ENCODE measurements at places on chromosomes 3 and 15. TPM values are rescaled to one million over a fixed set of nuclear protein-coding genes. Genes with fewer than 3 reads are reported as not detected.

DNA sequence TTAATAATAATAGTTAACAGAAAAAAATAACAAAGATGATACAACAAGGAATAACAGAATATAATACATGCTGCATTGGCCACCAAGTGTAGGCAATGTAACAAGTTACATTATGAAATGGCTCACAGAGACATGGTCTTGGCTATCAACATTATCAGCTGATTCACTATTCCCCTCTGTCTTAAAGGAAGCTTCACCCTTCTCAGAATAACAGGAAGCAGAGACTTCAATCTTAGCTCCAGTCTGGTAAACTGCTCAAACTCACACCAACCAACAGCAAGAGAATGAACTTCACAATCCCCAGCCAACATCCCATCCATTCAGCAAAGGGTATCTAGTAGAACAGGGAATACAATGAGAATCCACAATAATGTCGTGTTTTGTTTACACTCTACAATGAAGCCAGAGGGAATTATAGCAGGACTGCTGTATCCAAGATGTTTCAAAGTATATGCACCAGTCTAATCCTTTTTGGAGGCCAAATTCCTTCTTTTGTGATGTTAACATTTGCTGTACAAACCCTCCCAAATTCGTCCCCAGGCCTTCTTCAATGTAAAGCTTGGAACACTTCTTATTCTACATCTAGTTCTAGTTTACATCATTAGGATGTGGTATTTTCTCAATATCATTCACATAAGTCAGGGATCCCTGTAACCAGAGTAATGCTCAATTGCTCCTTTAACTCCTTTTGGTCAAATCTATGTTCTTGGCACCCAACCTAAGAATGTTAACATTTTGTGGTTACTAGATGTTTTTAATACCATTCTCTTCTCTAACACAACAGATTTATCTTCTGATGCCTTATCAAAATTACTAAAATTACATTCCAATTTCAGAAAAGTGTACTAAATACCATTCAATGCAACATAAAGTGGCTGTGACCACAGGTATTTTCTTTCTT lies 52.4 kb upstream of the CMSS1 start:
- DNase-seq: no peak
- no peaks in the 10 kb centered on the region for H3K4me1 ChIP-seq
- no peaks in the 10 kb centered on the region for H3K36me3 ChIP-seq
- H3K4me3 ChIP-seq: no peak overlapping the region
- no peak overlapping the region for H3K27ac ChIP-seq

DNA sequence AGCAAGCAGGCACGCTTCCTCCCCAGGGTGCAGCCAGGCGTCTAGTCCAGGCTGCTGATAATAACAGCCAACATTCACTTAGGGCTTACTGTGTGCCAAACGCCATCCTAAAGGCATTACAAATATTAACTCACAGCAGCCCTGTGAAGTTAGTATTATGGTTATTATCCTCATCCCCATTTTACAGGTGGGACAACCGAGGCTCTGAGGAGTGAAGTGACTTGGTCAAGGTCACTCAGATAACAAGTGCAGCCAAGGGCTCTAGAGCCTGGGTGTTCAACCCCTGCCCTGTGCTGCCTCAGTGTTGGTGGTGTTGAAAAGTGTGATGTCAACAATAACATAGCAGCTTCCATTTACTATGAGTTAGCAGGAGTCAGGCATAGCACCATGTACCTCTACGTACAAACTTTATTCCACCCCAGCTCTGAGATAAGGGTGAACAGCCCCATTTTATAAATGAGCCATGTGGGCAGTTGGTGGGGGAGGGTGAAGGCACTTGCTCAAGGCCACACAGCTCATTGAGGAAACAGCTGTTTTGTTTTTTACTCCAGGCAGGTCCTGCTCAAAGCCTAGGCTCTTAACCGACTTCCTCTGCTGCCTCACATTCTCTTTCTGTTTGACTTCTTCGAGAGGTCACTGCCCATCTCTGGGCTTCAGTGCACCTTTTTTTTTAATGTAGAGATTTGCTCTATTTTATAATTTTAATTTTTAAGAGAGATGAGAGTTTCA lies 24.0 kb upstream of the TRH start:
- no peaks in the 10 kb centered on the region for H3K36me3 ChIP-seq
- no peak overlapping the region for H3K4me3 ChIP-seq
- DNase-seq: no peak
- H3K27ac ChIP-seq: no peak overlapping the region

DNA sequence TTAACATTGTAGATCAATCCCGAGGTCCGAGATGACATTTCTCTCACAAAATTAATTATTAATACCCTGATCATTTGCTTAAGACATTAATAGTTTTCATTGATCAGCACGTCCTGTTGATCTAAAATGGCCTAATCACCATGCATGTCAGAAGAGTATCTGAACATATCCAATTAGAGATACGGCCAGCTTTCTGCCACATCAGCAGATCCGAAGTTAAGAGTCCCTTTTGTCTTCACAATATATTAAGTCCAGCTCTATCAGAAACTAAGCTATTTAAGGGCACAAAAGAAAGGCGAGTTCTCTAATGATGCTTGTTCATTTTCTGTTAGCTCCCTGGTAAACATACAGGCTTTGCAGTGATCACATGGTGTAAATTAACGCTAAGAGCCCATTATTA lies 470.3 kb downstream of the CNTN4 start:
- H3K4me3 ChIP-seq: no peak overlapping the region
- H3K27me3 ChIP-seq: no peaks in the 10 kb centered on the region
- no peaks in the 10 kb centered on the region for H3K36me3 ChIP-seq
- H3K27ac ChIP-seq: no peak overlapping the region
- no peaks in the 10 kb centered on the region for H3K4me1 ChIP-seq
- DNase-seq: no peak

- H3K27ac ChIP-seq: no peak overlapping the region
- H3K27me3 ChIP-seq: no peaks in the 10 kb centered on the region
- no peaks in the 10 kb centered on the region for H3K36me3 ChIP-seq
- H3K4me1 ChIP-seq: no peaks in the 10 kb centered on the region
- DNase-seq: no peak
These were observed 71.5 kb upstream of the ADAMTSL3 start for GRCh38 chr15:83582381-83582780.

DNA sequence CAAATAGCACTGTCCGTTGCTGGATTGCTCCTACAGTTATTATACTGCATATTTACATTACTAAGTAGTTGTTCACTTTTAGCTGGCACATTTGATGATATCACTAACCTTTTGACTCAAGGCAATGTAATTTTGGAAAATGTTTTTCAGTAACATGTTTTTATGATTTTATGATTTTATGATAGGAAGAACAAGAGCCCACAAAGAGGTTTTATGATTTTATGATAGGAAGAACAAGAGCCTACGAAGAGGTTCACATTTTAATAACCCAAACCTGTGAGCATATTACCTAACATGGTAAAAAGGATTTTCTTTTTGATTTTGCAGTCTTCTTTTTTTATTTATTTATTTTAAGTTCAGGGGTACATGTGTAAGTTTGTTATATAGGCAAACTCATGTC lies 172.3 kb upstream of the TPM1 start:
- no peak overlapping the region for H3K27ac ChIP-seq
- no peak overlapping the region for H3K4me3 ChIP-seq
- H3K27me3 ChIP-seq: no peaks in the 10 kb centered on the region

DNA sequence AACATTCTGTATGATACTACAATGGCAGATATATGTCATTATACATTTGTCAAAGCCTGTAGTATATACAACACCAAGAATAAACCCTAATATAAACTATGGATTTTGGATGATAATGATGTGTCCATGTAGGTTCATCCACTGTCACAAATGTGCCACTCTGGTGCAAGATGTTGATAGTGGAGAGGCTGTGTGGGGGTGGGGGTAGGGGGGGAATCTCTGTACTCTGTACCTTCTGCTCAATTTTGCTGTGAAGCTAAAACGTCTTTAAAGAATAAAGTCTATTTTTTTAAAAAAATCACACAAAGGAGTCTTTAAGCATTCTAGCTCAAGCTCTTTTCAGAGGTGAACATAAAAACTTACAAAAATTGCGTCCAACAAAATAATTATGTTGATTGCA lies 88.2 kb upstream of the ABI3BP start:
- H3K27me3 ChIP-seq: no peaks in the 10 kb centered on the region
- H3K36me3 ChIP-seq: no peaks in the 10 kb centered on the region
- no peak overlapping the region for H3K27ac ChIP-seq
- no peaks in the 10 kb centered on the region for H3K4me1 ChIP-seq
- H3K4me3 ChIP-seq: no peak overlapping the region

DNA sequence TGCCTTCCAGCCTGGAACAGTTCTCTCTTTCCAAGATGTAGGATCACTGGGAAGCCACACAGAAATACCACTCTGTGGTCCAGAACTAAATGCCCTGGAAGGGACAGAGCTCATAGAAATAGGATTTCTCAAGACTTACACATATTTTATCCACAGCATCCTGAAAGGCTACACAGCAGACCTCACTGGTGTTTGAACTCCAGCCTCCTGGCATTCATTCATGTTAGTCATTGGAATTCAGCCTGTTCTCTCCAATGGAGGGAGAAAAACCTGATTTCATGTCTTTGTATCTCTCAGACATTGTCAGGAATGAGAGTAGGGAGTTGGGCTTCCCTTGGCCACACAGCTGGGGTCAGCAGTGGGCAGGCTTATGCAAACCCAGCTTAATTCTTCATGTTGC lies 121.1 kb upstream of the PPP2R3A start:
- H3K4me1 ChIP-seq: no peaks in the 10 kb centered on the region
- no peaks in the 10 kb centered on the region for H3K27me3 ChIP-seq
- H3K36me3 ChIP-seq: no peaks in the 10 kb centered on the region
- H3K4me3 ChIP-seq: no peak overlapping the region

GPR15 gene
- 31.2 TPM for total RNA-seq

KLF15 gene
- total RNA-seq: 0.67 TPM

TRPM1 gene
- total RNA-seq: not detected

Measured in CD4-positive, alpha-beta memory T cell (primary cell).